ENCODE measurements at places on chromosomes 7 and 10.

GRCh38 chr7:5697754-5698424 is 83.6 kb downstream of the RNF216 start:
- DNase-seq = no peak

DNA sequence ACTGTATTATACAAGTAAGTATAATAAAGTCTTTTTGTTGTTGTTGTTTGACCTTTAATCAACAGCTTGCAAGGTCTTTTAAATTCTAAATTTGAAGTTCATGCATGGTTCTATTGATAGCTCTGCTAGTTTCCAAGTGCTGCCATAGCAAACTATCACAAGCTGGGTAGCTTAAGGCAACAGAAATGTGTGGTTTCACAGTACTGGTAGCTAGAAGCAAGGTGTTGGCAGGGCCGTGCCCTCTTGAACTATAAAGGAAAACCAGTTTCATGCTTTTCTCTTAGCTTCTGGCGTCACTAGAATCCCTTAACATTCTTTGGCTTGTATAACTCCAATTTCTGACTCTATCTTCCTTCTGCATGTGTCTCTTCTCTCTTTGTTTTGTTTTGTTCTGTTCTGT is 1021.9 kb upstream of the AUTS2 start:
- no peak for DNase-seq

DNA sequence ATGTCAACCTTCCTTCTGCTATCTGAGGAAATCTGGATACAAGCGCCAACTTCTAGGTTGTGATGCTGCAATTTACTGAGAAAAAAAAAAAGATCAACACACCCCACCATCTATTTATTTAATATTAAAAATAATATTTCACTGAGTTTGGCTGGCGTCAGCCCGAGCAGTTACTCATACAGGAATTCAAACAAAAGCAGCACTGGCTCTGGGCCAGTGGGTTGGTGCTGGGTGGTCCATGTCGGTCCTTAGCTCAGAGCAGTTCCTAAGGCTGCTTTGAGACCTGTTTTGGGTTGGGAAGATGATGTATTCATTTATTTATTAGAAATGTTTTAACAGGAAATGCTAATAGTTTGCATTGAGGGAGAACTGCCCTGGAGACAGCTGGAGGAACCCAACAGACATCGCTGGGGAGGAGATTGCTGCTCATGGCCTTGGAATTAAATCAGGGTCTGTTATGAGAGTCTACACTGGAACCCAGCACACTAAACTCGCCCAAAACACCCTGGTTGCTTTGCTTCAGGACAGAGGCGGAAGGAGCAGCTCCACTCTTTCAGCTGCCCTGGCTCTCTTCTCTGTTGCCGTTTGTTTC is 36.3 kb upstream of the GOT1 start:
- DNase-seq = no peak

DNA sequence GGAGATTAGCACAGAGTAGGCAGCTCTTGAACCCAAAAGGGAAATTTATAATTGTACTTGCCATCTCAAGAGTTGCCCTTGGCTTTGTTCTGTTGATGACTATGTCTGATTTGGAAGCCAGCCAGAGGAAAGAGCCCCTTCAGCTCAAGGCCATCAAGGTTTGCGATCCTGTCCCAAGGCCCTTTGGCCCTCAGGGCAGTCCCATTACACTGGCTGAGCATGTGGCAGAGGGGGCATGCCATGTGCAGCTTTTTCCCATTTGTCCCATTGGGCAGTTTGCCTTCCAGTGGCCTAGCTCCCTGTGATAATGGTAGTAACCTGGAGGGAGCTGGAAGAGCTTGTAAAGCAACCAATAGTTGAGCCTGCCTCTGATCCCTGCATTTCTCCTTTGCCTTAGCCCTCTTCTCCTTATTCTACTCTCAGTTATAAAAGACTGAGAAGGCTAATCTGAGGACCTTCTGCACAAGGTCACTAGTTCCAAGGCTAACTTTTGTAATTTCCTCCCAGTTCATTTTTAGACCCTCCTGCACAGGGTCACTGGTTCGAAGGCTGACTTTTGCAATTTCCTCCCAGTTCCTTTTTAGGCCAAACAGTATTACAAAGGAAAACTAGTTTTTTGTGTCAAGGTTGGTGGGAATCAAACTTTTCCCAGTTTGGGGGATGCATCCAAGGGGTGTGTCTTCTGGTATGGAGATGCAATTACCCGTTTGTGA is 31.0 kb upstream of the ARHGAP12 start:
- DNase-seq = no peak

GRCh38 chr10:24168258-24169170 is 40.4 kb upstream of the KIAA1217 start:
- DNase-seq = no peak

DNA sequence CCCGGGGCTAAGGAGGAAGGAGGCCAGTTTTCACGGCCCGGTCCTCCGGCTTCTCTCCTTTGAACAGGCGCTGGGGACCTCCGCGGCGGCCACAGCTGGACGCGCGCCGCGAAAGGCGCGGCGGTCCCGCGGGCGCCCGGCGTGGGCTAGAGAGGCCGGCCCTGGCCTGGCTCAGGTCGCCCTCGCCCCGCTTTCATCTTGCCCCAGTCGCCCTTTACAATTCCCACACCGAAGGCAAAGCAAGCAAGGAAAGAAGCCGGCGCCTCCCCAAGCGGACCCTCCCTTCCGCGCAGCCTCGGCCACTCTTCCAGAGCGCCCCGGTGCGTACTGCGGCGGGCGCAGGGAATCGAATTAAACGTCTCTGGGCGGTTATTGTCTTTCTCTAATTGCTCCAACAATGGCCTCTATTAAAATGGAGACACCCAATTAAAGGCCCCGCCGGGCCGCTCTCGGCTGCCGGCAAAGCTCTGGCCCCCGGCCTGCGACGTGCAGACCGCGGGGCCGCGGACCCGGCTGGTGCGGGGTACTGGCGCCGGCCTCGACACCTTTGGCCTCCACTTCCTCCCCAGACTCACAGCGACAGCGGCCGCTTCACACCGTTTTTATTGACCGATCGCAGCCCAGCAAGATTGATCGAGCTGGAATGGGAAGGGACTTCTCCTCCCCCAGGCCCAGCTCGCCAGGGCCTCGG is 4.5 kb upstream of the GATA3 start:
- DNase-seq = no peak

DNA sequence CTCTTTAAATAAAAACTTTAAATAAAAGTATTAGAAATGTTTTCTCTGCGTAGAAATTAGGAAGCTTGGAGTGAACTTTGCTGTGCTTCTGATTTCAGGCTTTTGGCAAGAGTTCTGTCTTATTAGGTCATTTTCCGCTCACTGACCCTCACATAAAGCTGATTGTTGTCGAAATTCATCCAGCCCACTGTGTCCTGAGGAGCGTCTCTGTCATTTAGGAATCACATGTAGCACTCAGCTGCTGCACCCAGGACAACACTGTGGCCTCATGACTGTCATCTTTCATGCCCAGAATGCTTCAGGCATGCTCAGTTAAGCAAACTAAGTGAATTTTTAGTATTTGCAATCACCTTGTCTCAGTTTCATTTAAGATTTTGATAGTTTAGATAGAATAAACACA is 57.8 kb upstream of the MSRB2 start:
- DNase-seq = peak; percentile 62

- DNase-seq = no peak
Observed at GRCh38 chr10:80462299-80462980, 8.3 kb downstream of the TSPAN14 start.

GRCh38 chr7:137890449-137890921 is 43.7 kb upstream of the DGKI start:
- DNase-seq = no peak

DNA sequence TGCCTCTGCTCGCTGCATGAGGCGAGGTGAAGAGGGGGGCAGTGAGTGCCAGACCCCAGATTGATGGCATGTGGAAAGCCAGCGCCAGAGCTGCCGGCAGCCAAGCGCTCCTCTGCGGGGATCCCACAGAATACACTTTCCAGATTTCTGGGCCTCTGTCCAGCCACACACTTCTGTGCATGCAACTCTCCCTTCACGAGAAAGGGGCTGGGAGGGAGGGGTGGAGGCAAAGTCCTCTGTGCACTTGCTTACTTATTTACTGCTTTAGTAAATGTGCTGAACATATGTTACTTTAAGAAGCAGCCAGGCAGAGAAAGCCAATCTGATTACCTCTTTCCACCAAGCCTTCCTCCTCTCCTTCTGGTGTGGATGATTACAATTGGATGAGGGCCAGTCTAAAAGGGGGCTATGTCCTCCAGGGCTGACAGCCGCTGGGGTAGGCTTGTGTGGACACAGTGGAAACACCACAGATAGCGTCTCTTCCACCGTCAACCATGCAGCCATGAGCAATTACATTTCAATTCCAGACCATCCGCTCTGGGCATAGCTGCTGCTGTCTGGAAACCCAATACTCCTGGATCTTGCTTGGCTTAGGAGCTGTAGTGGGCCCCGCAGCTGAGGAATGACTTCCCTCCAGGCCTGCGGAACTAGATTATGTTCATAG is 322.8 kb upstream of the ANKRD30A start:
- DNase-seq = peak; percentile 32

DNA sequence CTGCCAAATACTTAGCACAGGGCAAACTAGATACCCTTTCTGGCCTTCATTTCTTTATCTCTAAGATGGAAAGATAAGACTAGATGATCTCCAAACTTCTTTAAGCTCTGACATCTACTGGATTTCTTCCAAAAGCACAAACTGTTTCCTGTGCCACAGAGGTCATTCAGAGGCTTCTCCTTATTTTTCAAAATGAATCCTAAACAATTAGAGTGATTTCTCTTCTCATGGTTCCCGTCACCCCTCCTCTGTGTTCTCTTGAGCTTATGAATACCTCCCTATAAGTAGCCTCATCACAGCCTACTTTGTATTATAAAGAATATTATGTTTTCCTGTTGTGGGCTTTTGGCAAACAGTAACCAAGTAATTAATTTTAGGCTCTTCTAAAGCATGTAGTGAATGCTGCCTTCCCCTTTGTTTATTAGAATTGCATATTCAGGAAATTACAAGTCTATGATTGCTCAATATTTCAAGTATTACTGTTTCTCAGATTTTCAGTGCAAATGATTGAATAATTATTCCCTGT is 179.5 kb downstream of the REEP3 start:
- no peak for DNase-seq

- no peak for DNase-seq
Observed at GRCh38 chr7:159195946-159196345, 51.3 kb upstream of the VIPR2 start.

GRCh38 chr7:141263983-141264382 is 190.1 kb downstream of the TMEM178B start:
- no peak for DNase-seq

Measured in hippocampal formation (tissue), 2 donors.